Activated T-cell treated with anti-CD3 and anti-CD28 coated beads, Interleukin-2, amount 50 U/mL, for 48 hours (primary cell): ENCODE measurements at places on chromosomes 3 and 15.

DNA sequence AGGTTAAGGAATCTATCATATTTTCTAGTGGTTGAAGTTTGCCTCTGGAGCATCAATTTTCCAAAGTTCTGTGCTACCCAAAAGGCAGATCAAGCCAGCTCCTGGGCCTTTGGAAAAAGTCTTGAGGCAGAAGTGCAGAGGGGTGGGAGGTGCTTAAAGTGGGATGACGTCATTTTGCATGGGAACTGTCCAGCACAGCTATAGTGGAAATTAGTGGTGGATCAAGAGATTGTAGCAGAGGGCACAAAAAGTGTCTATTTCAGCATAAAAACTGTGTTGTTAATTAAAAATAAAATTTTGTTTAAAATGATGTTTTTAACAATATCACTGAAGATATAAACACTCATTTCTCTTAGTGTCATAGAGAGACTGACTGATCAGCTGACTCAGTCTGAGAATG is 221.9 kb downstream of the LRRN1 start:
- DNase-seq = no peak

DNA sequence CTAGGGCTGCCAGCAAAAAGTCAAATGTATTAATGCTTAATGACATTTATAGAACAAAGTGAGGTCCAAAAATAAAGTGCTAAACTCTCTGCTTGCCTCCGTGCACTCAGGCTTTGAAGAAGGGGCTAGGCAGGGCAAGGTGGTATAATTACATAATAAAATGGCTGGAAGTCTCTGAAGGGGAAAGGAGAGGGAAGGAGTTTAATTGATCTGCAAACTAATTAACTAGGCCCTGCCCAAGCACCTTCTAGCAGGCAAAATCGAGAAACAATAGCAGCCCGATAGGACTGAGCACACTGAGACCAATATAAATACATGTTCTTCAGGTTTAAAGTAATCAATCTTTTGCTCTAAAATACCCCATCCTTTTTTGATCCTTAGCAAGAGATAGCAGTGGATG is 13.0 kb downstream of the DIS3L start:
- DNase-seq = no peak

- DNase-seq = no peak
Measured at GRCh38 chr3:96201463-96201862, 612.9 kb upstream of the EPHA6 start.

GRCh38 chr3:38141952-38142273 is 3.5 kb downstream of the MYD88 start:
- peak; percentile 12 for DNase-seq

DNA sequence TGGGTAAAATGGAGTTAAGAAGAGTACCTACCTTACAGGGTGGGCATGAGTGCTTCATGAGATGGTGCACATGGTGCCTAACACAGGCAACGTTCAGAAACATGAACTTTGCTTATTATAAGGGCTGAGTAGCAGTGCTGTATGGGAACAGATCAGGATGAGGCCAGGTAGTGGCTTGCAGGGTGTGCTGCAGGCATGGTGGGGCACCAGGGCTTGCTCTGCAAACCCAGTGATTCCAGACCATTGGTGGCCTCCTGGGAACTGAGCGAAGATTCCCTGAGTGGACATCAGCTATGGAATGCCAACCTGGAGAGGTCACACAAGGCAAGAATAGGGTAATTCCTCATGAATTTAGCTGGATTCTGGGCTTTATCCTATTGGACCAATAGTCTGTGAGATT is 15.8 kb downstream of the TMEM43 start:
- DNase-seq = no peak
